Heart left ventricle (tissue), 16 donors: ENCODE measurements at places on chromosomes 3 and 15. TPM values are rescaled to one million over a fixed set of nuclear protein-coding genes. Genes with fewer than 3 reads are reported as not detected.

The CHRNA5 gene
- total RNA-seq: 0.75 TPM

- H3K36me3 ChIP-seq: no peaks in the 10 kb centered on the region
- H3K27ac ChIP-seq: peak overlapping the region; percentile 15
- H3K27me3 ChIP-seq: no peaks in the 10 kb centered on the region
Measured at GRCh38 chr3:9379327-9379726, 16.5 kb downstream of the THUMPD3 start.

The C3orf49 gene
- not detected for total RNA-seq

DNA sequence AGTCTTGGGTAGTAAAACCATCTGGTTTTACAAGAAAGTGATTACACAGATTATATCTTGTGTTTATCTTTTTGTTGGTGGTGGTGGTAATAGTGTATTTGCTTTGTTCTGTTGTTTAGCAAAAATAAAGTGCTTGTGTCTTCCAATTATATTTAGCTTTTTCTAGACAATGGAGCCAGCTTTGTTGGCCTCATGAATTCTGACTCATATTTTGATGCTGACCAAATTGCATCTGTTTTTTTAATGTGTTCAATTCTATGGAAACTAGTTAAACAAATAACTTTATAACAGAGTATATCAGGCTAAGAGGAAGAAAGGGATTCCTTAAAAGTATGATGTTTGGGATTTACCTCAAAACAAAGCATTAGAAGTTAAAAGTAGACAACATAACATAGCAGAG, 69.3 kb upstream of the BFSP2 start:
- H3K36me3 ChIP-seq: no peaks in the 10 kb centered on the region
- DNase-seq: no peak
- no peak overlapping the region for H3K27ac ChIP-seq
- no peaks in the 10 kb centered on the region for H3K4me1 ChIP-seq
- H3K27me3 ChIP-seq: no peaks in the 10 kb centered on the region
